Large intestine (tissue), 12 donors: ENCODE measurements at places on chromosomes 3 and 15. TPM values are rescaled to one million over a fixed set of nuclear protein-coding genes. Genes with fewer than 3 reads are reported as not detected.

- no peak for DNase-seq
- H3K27ac ChIP-seq, result no peak overlapping the region
- H3K4me1 ChIP-seq, result no peaks in the 10 kb centered on the region
- H3K4me3 ChIP-seq, result no peak overlapping the region
Measured at GRCh38 chr3:105806359-105806758, 62.5 kb downstream of the CBLB start.

DNA sequence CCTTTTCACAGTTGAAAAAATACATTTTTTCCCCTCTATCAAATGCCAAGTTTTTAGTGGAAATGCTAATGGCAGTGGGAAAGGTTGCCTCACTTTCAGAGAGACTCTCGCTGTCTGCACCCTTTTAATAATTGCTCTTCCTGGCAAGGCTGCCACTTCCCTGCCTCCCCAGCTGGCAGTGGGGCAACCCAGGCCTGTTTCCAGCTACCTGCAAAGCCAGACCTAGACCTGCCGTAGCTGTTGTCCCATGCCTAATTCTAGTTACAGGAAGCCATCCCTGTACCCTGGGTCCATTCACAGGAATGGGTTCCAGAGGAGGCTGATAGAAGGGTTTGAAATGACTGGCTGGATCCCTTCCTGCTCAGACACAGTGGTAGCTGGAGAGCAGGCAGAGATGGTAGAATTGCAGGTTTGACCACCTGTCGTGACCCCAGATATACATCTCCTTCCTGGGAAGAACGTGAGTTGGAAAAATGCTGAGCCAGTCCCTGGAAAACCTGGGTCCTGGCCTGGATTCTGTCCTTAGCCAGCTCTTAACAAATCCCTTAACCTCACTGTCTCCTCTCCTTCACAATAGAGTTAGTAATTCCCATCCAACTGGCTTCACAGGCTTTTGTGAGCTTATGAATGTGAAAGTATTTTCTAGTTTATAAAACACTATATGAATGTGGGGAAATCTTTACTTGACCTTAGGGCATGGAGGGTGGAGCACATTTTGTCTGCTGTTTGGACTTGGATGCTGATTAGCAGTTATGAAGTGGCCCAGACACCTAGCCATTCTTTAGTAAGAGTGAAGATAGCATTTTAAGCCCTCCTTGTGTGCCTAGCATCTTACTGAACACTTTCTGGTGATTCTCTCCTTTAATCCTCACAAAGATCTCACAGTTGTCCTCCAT lies 12.9 kb upstream of the ALPK3 start:
- no peak overlapping the region for H3K4me3 ChIP-seq
- no peak overlapping the region for H3K27ac ChIP-seq
- no peak for DNase-seq
- peaks cover 58% of the 10 kb centered on the region for H3K36me3 ChIP-seq

DNA sequence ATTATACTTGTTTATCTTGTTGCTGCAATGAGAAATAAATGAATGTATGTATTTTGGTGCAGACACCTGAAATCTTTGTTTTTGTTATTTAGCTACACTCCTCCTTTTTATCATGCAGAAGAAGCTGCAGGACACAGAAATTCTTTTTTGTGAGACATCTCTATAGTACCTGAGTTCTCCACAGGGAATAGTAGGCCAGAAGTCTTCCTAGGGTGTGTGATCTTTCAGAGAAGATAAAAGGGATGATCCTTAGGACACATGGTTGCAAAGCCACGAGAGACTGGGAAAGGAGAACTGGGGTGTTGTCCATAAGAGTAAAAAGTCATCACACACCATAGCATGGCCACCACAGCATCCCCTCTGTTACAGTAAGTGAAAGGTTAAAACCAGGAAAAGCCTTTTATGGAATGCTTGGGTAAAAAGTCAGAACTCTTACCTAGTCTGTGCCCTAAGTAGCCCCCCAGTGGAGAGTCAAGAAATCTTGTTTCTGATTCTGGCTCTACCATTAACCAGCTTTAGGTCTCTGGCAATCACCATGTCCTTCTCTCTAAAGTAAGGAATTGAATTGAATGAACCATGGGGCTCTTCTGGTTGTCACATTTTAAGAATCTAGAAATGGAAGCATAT lies 31.9 kb upstream of the ADGRG7 start:
- DNase-seq, result no peak
- no peaks in the 10 kb centered on the region for H3K36me3 ChIP-seq
- no peak overlapping the region for H3K4me3 ChIP-seq
- H3K27ac ChIP-seq, result no peak overlapping the region

GRCh38 chr3:72440491-72440890 lies 407.8 kb downstream of the SHQ1 start:
- no peak for DNase-seq
- no peak overlapping the region for H3K4me3 ChIP-seq
- H3K4me1 ChIP-seq, result peaks cover 2% of the 10 kb centered on the region
- no peaks in the 10 kb centered on the region for H3K27me3 ChIP-seq

DNA sequence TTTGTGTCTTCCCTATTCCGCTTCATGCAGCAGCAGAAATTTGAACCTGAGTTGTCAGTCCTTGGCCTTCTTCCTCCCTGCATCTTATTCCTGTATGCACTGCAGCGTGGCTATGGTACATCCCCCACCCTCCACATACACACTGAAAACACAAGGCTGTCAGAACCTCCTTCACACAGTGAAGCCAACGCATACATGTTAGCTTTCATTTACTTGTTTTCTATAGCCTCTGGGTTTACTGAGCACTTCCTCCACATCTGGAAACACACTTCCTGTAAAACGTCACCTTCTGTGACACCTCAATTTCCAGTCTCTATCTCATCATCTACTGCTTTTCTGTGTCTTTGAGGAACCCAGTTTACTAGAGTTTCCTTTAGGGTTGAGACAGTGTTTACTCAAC lies 47.0 kb downstream of the SUSD5 start:
- H3K27me3 ChIP-seq, result no peaks in the 10 kb centered on the region
- no peaks in the 10 kb centered on the region for H3K4me1 ChIP-seq
- no peak overlapping the region for H3K4me3 ChIP-seq
- DNase-seq, result no peak

GRCh38 chr3:82002986-82003642 lies 241.7 kb upstream of the GBE1 start:
- no peak overlapping the region for H3K27ac ChIP-seq
- DNase-seq, result no peak
- H3K36me3 ChIP-seq, result no peaks in the 10 kb centered on the region
- H3K27me3 ChIP-seq, result no peaks in the 10 kb centered on the region

DNA sequence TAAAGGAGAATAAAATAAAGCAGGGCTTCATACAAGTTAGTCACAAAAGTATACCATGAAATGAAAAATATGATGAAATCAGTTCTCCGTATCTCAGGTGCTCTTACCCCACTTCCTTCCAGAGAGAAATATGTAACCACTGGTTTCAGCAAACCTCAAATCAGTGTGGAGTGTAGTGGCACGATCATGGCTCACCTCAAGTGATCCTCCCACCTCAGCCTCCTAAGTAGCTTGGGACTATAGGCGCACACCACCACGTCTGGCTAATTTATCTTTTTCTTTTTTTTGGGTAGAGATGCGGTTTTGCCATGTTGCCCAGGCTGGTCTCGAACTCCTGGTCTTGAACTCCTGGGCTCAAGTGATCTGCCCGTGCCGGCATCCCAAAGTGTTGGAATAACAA lies 24.2 kb downstream of the DENND4A start:
- no peak overlapping the region for H3K27ac ChIP-seq
- no peaks in the 10 kb centered on the region for H3K4me1 ChIP-seq
- H3K36me3 ChIP-seq, result no peaks in the 10 kb centered on the region
- no peak overlapping the region for H3K4me3 ChIP-seq
- no peaks in the 10 kb centered on the region for H3K27me3 ChIP-seq
- no peak for DNase-seq

GRCh38 chr3:100455841-100456550 lies 36.4 kb upstream of the TMEM45A start:
- no peaks in the 10 kb centered on the region for H3K27me3 ChIP-seq
- no peak overlapping the region for H3K4me3 ChIP-seq
- H3K4me1 ChIP-seq, result peaks cover 3% of the 10 kb centered on the region
- no peaks in the 10 kb centered on the region for H3K36me3 ChIP-seq
- H3K27ac ChIP-seq, result no peak overlapping the region

GRCh38 chr15:48052946-48053345 lies 67.8 kb upstream of the SLC24A5 start:
- no peak overlapping the region for H3K4me3 ChIP-seq
- no peak overlapping the region for H3K27ac ChIP-seq
- no peaks in the 10 kb centered on the region for H3K4me1 ChIP-seq
- DNase-seq, result no peak
- no peaks in the 10 kb centered on the region for H3K27me3 ChIP-seq
- H3K36me3 ChIP-seq, result no peaks in the 10 kb centered on the region

DNA sequence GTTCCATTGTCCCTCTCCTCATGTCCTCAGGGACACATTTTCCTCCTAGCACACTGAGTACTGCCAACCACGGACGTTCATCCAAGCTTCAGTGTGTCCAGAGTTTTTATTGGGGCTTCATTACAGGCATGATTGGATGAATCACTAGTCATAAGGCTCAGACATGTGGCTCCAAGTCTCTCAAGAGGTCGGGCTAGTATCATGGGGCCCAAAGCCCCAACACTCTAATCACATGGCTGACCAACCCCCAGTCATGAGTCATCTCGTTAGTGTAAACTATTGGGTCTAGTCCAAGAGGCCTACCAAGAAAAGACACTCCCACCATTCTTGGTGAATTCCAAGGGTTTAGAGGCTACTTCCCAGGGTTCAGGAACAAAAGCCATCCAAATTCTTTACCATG lies 4.4 kb downstream of the TERC start:
- no peaks in the 10 kb centered on the region for H3K27me3 ChIP-seq
- H3K4me1 ChIP-seq, result peaks cover 7% of the 10 kb centered on the region
- no peaks in the 10 kb centered on the region for H3K36me3 ChIP-seq
- DNase-seq, result peak; percentile 53
- no peak overlapping the region for H3K27ac ChIP-seq

GRCh38 chr15:77527831-77528231 lies 104.9 kb downstream of the LINGO1 start:
- H3K27ac ChIP-seq, result peak overlapping the region; percentile 55
- H3K27me3 ChIP-seq, result no peaks in the 10 kb centered on the region
- H3K4me1 ChIP-seq, result peaks cover 49% of the 10 kb centered on the region
- DNase-seq, result no peak
- H3K4me3 ChIP-seq, result no peak overlapping the region

- H3K27me3 ChIP-seq, result no peaks in the 10 kb centered on the region
- H3K4me3 ChIP-seq, result no peak overlapping the region
- H3K36me3 ChIP-seq, result no peaks in the 10 kb centered on the region
Measured at GRCh38 chr3:60276615-60277014, 974.6 kb downstream of the FHIT start.

DNA sequence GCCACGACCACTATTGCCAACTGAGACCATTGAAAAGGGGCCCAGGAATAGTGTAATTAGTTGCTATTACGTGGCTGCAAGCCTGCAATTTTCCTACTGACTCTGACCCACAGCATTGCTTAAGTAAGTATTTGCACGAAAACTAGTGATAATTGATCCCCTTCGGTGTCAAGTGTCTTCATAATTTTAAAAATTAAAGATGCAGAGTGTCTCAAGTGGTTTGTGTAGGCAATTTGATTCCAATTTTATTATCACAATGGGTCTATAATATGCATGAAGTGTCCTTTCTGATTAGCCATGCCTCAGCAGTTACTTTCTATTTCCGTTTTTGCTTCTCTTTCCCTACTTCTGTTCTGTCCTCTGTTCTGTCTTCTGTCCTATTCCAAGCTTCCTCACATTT lies 259.2 kb downstream of the C3orf38 start:
- no peak for DNase-seq
- no peaks in the 10 kb centered on the region for H3K36me3 ChIP-seq
- no peaks in the 10 kb centered on the region for H3K4me1 ChIP-seq
- no peaks in the 10 kb centered on the region for H3K27me3 ChIP-seq
- no peak overlapping the region for H3K4me3 ChIP-seq
- H3K27ac ChIP-seq, result no peak overlapping the region

DNA sequence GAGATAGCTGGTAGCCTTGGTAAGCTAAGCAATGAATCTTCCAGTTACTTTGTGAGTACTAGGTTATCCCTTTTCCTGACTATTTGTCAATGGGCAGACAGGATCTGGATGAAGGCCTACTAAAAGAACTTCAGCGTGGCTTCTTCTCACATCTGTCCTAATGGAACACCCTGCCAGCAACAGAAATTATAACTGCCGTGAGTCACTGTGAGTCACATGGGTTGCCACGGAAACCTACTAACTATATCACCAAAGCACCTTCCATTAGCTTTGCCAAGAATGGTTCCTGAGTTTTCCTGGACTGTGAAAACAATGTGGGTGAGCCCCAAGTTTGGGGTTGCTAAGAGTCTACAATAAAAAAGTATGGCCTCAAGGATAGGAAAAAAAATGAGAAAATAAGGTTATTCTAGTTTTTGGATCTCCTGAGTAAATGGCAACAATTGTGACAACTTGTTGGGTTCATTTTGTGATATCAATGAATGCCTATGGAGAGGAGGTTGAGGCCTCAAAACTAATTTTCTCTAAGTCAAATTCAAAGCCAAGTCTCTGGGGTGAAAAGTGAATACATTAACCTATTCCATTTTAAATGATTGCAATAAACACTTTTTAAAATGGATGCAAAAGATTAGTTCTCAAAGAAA lies 195.1 kb upstream of the ICE2 start:
- no peaks in the 10 kb centered on the region for H3K4me1 ChIP-seq
- no peaks in the 10 kb centered on the region for H3K27me3 ChIP-seq

- H3K27ac ChIP-seq, result no peak overlapping the region
- no peak for DNase-seq
- H3K4me1 ChIP-seq, result peaks cover 31% of the 10 kb centered on the region
- no peak overlapping the region for H3K4me3 ChIP-seq
- H3K36me3 ChIP-seq, result peaks cover 82% of the 10 kb centered on the region
- no peaks in the 10 kb centered on the region for H3K27me3 ChIP-seq
Measured at GRCh38 chr15:66718220-66718988, 16.4 kb downstream of the SMAD6 start.

DNA sequence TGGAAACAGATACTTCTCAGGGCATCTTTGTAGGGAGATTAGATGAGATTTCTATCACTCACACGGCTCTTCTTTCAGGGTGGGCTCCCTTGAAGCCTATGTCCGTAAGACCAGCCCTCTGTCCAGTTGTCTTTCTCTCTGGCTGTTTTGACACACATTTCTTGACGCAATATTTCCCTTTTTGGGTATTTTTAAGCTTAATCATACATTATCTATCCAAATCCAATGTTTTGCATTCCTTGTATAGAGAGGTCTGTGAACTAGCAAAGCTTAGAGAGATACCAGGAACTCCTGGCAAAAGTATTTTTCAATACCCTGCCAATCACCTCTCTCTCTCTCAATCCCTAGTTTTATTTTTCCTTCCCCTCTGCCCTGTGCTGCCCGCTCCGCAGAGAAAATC lies 79.3 kb downstream of the EOMES start:
- no peaks in the 10 kb centered on the region for H3K27me3 ChIP-seq
- no peak overlapping the region for H3K4me3 ChIP-seq

SNTN gene
- not detected for polyA plus RNA-seq

DPPA4 gene
- 1.3 TPM for polyA plus RNA-seq

PHC3 gene
- 26.6 TPM for polyA plus RNA-seq

SNX22 gene
- 2.7 TPM for polyA plus RNA-seq

C2CD4A gene
- polyA plus RNA-seq, result 3.6 TPM

RHCG gene
- 0.12 TPM for polyA plus RNA-seq

CCK gene
- 119 TPM for polyA plus RNA-seq

RASL12 gene
- polyA plus RNA-seq, result 3.6 TPM

ACSBG1 gene
- polyA plus RNA-seq, result 1.1 TPM

TASOR gene
- polyA plus RNA-seq, result 47.9 TPM

PCLAF gene
- 33.3 TPM for polyA plus RNA-seq

B2M gene
- polyA plus RNA-seq, result 2,256 TPM

SLC51A gene
- 29.6 TPM for polyA plus RNA-seq
